ENCODE measurements at places on chromosomes 11 and 22.

DNA sequence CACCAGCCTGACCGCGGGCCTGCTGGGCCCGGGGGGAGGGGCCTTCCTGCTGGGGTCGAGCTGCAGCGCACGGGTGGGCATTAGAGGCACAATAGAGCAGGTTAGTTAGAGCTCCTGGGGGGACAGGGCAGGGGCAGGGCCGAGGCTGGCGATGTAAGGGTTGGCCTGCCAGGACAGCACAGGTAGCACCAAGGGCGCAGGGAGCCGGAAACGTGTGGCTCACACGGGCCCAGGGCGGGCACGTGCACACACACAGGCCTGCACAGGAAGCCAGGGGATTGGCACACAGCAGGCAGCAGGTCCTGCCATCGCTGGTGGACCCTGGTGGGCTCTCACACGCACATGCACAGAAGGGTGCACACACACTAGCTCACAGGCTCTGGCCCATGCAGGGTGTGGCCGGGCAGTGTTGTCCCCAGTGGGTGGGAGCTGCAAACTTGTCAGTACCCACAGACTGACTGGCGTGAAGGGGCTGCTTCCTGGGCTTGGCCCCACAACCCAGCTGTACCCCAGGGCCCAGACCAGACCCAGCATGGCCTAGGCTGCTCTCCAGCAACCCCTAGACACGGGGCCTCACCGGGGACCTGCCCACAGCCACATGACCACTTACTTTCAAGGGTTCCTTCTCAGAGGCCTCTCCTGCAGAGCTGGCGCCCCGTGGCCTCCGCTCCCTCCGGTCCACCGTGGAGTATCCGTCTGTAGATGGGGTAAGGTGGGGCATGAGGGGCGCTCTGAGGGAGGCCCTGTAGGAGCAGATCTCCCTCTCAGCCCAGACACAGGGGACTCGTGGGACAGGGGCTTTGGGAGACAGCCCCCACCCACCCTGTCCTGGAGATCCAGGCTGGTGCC is 29.9 kb upstream of the TXNRD2 start:
- no peak for DNase-seq

GRCh38 chr11:89625171-89625570 is 84.9 kb upstream of the TRIM77 start:
- DNase-seq = peak; percentile 16

DNA sequence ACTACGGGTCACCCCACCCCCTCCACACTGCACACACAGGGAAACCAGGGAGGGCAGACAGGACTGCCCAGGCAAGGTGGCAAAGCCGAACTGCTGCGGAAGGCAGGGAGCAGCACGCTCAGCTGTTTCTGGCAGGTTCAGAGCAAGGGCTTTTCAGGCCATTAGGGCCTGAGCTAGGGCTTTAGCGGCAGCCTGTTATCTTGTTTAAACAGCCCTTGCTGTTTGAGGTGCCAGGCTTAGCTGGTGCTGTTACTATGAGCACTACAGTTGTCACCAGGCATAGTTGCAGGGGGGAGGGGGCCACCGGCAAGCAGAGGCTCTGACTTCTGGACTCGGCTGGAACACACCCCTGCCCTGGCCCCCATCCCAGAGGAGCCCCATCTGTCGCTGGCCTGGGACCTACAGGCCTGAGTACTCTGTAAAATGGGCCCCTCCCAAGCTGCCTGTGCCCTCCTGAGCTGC is 34.9 kb downstream of the RSPH14 start:
- no peak for DNase-seq

GRCh38 chr11:132408877-132409276 is 1038.5 kb downstream of the NTM start:
- DNase-seq = no peak

- DNase-seq = no peak
These were observed 38.6 kb downstream of the PPP6R3 start for GRCh38 chr11:68498903-68499883.

DNA sequence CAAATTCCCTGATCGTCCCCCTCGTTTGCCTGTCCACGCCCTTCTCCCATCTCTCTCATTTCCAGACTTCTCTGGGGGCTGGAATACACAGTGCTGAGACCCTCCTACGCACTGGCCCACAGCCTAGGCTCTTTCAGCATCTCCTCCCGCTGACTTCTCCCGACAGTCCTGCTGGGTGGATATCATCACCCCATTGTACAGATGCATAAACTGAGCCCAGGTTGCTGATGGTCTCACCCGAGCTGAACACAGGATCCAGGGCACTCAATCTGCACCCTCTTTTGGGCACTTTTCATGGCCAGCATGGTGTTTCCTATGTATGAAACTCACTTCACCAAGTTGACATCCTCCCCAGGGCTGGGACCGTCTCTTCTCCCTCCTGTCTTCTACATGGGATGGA is 31.7 kb upstream of the PICK1 start:
- DNase-seq = no peak

DNA sequence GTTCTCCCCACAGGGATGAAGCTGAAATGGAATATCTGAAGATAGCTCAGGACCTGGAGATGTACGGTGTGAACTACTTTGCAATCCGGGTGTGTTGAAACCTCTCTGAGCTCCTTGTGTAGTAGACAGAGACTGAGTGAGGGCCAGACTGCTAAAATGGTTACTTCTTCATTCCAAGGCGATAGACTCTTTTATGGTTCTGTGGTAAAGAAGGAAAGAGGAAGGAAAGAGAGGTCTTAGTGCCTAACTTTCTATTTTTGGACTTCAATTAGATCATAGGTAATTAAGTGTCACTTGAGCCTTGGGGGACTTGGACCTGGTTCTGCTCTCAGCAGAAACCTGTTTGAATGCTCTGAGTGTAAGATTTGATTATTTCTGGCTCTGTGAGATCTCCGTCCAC is 54.7 kb downstream of the NF2 start:
- DNase-seq = no peak

DNA sequence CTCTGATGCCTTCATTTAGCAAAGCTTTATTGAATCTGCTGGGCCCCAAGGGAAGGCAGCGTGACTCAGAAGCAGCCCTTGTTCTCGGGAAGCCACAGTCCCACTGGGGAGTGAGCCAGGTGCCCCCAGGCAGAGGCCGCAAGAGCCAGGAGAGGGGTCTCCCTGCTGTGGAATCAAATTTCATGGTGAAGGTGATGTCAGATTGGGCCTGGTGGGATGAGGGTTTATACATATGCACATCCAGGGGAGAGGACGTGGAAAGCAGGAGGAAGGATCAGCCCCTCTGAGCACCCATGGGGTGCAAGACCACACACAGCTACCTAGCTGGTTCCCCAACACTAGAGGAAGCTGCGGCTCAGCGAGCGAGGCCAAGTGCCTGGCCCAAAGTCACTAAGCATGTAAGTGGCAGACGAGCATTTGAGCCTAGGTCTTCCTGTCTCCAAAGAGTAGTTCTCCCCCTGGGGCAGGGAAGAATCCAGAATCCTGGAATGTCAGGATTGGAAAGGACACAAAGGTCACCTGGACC is 2.0 kb downstream of the SYNGR1 start:
- peak; percentile 66 for DNase-seq

- no peak for DNase-seq
These were observed 5.9 kb upstream of the BATF2 start for GRCh38 chr11:65002706-65003105.

- peak; percentile 52 for DNase-seq
These were observed 2.2 kb downstream of the RFPL2 start for GRCh38 chr22:32202539-32203180.

DNA sequence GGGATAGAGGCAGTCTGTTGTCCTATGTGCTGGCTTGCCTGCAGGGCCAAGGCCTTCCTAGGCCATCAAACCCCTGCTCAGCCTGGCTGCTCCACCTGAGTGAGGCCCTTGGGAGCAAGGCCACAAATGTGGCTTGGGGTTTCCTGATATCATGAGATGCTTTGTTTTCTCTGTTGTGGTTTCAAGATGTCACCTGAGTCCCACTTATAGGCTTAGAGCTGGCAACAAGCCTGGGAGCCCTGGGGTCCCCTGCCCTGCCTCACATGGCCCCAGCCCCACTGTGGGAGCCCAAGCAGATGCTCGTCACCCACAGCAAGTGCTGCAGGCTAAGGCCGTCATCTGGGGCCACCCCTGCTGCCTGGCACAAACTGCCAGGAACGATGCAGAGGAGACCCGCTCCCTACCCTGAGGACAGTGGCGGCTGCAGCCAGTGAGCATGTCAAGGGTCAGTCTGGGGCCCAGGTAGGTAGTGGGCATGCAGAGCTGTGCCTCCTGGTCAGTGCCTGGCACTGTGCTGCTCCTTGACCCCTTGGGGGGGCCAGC is 75.4 kb upstream of the KCNQ1OT1 start:
- DNase-seq = no peak

- no peak for DNase-seq
These were observed 7.9 kb downstream of the MUC5B start for GRCh38 chr11:1230456-1231395.
